ENCODE measurements at places on chromosomes 11 and 22.

GRCh38 chr11:7060868-7061267 lies 27.9 kb upstream of the RBMXL2 start:
- DNase-seq = no peak

DNA sequence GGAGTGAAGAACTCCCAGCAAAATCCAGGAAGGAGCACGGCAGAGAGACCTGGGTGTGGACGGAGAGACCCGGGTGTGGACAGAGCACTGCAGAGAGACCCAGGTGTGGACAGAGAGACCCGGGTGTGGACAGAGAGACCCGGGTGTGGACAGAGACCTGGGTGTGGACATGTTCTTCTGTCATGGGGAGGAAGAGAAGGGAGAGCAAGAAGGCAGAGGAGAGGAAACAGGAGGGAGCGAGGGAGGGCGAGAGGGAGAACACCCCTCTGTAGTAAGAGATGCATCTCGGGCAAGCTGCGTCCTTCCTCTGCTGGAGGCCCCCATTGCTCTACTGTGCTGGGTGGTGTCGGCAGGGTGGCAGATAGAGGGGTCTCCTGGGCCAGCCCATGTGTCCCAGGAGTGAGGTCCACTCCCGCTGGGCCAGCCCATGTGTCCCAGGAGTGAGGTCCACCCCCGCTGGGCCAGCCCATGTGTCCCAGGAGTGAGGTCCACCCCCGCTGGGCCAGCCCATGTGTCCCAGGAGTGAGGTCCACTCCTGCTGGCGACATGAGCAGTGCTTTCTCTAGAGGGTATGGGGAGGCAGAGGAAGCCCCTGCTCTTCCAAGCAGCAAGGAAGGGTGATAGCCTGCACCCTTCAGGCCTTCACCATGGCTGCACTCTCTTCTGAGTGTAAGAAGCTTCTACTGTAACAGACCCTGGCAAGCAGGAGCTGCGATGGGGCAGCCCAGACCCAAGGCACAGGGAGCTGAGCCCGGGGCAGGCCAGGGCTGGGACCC lies 934.2 kb downstream of the BRD1 start:
- DNase-seq = no peak

DNA sequence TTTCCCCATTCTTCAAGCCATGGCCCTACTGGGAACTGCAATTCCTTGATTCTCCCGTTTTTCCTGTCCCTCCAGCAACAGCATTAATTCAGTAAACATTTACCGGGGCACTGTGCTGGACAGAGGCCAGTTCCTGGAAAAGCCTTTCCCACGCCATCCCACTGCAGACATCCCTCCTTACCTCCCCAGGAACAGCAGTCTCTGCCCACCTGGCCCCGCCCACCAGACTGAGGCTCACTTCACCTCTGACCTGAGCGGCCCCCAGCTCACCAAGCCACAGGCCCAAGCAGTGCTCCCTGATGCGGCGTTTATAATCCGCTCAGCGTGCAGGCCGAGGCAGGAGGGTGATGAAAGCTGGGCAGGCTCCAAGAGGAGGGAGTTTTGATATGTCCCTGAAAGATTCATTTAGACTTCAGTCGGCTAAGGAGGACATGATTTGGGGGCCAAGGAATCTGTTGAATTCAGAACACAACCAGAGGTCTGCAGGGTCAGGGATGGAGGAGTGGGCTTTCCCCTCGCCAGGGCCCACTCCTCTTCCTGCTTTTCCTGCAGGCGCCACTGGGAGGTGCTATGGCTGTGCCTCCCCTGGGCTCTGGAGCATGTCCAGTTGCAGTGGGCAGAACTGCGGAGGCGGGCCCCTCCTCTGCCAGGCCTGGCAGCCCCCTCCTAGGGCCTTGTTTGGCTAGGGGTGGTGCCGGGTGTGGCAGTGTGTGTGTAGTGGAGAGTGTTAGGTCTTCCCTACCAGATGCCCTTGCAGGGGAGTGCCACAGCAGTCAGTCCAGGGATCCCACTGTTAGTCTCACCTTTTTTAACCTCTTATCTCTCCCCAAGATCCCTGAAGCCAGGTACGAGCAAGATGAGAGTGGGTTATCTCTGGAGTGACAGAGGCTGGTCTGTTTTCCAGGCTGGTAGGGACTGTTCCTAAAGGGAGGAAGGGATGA lies 1.4 kb upstream of the TAGLN start:
- DNase-seq = no peak

- no peak for DNase-seq
Observed at GRCh38 chr11:19869466-19869865, 156.8 kb downstream of the NAV2 start.

DNA sequence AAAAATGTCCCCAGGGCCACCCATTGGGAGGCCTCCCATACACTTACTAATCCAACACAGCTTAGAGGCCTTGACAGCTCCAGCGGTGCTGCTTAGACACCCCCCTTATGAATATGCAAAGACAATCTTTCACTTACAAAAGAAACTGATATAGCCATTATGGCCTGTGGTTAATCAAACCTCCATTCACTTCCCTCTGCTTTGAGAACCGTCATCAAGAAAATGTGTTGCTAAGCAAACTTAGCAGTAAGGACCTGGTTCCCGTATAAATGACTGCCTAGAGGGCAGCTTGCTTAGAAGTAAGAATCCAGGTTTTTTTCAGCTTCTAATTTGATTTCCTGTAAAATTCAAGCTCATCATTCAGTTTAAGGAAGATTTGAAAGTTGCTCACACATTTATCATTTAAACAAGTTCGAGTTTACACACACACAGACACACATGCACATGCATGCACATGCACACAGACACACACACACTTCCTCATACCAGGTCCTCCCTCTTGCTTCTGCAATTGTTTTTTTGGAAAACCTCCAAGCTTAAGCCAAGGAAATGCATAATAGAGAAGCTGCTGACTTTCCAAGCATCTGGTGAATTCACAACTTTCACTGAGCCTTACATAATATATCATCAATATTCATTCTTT lies 137.7 kb upstream of the BLID start:
- no peak for DNase-seq

DNA sequence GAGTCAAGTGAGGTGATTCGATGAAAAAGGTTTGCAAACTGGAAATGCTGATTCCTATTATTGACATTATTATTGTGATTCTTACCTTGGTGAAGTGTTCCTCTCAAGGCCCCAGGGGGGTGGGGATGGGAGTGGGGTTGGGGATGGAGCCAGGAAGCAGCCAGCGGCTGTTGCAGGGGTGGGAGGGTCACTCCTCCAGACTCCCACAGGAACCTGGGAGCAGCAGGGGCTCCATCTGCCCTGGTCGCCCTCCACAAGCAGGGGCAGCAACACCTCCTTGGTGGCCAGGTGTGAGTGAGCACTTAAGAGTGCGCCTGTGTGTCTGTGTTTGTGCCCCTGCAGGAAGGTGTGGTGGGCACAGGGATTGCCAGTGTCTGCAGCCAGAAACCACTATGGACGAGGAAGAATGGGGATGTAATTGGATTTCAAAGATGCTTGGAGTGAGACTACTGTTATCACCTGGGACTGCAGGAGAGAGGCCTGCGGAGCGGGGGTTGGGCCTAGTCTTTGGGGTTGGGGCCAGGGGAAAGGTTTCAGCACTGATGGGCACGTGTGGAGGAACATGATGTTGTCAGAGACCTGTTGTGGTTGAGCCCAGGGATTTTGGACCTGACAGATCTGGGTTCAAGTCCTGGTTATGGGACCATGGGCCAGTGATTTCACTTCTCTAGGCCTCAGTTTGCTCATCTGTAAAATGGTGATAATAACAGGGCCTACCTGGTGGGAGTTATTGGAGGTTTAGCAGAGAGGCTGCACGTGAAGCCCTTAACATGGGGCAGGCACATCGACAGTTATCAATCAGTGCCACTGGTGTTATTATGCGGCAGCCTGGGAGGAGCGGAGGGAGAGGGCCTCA lies 3.6 kb upstream of the TP53I11 start:
- DNase-seq = no peak

DNA sequence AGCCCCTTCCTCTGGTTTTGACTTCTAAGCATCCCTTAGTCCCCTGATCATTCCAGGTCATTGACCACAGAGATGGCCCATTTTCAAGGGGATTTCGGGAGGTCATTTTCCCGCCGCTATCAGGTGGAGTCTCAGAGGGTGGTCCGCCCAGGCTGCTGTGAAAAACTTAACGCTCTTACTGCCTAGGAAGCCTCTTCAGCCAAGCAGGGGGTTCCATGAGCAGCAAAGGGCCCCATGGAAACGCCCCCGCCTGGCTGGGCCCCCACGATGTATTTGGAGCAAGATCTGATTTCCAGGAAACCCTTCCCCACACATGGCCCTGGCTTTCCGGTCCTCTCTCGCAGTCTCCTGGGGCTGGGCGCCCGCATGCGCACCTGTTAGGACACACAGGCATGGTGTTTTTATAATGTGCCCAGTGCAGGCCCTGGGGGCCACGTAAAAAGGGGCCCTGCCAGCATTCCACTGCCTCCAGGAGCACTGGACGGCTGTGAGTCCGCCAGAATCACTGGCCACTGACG lies 32.5 kb downstream of the ANO1 start:
- no peak for DNase-seq

DNA sequence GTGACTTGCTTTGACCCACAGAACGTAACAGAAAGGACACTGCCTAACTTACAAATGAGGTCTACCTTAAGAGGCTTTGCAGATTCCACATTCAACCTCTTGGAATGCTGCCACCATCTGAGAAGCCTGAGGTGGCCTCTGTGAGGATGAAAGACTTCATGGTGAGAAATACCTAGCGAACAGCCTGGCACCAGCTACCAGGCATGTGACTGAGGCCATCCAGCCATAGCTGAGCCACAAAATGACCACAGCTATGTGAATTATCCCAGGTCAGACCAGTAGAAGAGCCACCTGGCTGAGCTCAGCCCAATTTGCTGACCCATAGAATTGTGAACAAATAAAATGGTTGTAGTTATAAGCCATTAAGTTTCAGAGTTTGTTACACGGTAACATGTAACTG lies 37.5 kb downstream of the PPARA start:
- DNase-seq = no peak

DNA sequence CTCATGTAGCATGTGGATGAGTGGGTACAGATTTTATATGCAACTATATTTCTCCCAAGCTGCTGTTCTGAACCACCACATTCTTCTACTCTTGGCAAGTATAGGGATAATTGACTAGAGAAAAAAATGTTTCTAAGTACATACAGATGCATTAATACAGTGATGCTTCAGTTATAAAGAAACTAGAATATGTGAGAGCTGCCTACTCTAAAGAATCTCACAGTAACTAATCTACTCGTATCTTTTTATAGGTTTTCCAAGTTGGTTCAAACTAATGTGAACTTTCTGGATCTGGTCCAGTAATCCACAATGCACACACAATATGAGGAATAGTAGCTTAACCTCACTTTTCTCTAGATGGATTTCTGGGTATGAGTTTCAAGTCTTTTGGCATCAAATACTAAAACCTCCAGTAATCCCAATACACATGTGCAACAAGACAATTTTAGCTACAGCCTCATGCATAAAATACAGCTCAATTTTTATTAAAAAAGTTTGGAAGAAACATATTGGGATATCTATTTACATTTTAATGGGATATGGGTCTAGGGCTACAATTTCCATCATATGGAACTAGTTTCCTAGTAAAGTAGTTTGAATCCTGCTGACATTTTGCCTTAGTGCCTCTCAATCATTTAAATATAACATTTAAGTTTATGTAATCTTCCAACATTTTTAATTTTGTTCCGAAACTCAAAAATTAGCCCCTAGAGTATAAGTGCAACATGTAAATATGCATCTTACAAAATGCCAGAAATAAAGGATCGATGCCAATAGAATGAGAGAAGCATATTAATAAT lies 2209.7 kb downstream of the LRRC4C start:
- no peak for DNase-seq

- DNase-seq = no peak
Observed at GRCh38 chr22:46848197-46848596, 85.7 kb downstream of the TBC1D22A start.

- DNase-seq = no peak
Observed at GRCh38 chr11:7967826-7968225, 2.6 kb upstream of the NLRP10 start.

- DNase-seq = peak; percentile 7
Observed at GRCh38 chr22:23580576-23581259, 628 bp upstream of the IGLL1 start.

DNA sequence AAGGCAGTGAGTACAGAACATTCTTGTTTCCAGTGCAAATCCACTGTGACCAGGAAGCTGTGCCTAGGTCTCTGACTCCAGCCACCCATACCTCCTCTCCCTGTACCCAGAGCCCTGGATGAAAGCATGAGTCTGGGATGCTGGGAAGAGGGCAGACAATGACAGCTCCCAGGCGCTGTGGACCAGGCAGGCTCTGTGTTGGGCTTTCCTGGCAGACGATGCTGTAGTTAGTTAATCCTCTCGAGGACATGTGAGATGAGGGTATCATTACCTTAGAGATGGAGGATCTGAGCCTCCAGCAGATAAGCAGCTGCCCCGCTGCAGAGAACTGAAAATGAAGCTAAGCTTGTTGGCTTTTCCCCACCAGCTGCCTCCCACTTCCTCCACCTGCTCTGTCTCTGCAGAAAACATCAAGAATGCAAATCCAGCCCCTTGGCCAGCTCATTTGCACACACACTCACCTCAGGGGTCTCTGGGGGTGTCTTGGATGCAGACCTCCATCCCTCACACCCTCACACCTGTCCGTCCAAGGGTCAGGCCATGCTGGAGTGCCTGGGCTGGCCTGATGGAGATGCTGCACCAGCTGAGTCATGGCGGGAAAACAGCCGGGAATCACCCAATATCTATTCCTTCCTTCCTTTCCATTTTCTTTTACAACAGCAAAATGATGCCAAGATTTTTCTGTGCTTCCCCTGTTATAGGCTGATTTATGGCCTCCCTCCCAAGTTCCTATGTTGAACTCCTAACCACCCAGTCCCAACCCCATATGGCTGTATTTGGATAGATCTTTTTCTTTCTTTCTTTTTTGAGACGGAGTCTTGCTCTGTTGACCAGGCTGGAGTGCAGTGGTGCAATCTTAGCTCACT lies 94.9 kb upstream of the SEPTIN5 start:
- DNase-seq = no peak

DNA sequence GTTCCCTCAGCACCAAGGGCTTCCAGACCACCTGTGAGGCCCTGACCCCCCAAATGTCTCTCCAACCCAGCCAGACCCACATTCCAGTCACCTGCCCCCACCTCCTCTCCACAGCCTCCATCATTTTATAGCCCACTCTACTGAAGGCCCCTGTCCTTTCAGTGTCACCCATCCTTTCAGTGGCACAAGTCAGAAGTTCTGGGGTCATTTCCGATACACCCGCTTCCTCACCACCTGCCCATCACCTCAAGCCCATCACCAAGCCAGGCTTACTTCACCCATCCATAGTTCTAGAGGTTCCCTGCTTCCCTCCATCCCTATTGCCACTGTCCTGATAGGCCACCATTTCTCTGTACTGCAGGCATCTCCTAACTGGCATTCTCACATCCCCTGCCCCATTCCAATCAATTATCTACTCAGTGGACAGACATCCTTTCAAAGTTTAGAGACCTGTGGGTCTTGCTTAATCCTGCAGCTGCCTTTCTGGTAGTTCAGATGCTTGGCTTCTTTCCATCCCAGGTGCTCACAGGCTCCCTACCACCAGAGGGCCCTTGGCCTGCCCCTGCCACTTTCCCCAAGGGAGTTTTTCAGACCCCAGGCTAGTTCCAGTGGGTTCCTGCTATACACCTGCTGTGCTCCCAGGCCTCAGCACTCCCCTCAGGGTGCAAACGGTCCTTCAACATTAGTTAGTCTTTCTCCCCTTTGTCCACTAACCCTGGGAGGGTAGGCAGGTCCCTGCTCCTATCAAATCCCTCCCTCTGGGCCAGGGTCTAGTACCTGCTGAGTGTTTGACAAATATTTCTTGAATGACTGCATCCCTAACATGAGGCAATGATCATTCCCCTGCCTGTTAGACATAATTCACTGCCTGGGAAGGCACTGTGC lies 7.6 kb downstream of the KCNQ1OT1 start:
- no peak for DNase-seq

Measured in NCI-H2227 treated with DMSO at 0.1 percent for 48 hours (cell line).